Karpas-422 (cell line): ENCODE measurements at places on chromosomes 13 and 19. TPM values are rescaled to one million over a fixed set of nuclear protein-coding genes. Genes with fewer than 3 reads are reported as not detected.

DNA sequence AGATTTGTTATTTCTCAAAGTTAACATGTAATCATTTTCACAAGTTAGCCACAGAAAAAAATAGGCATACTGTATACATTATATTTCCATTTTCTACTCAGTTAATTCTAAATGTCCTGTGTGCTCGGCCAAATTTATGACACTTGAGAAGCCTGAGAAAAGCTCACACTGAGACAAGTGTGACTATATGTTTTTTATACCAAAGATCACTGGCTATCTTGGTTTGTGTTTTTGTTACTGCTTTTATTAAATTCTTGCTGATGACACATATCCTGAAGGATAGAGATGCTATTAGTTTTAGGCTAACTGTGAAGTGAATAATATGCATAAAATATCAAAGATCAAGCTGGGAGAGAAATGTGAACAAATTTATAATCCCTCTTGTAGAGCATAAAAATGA is 49.3 kb upstream of the IL17D start:
- no peak for DNase-seq

GRCh38 chr13:95250961-95251360 is 50.3 kb downstream of the ABCC4 start:
- DNase-seq: no peak

DNA sequence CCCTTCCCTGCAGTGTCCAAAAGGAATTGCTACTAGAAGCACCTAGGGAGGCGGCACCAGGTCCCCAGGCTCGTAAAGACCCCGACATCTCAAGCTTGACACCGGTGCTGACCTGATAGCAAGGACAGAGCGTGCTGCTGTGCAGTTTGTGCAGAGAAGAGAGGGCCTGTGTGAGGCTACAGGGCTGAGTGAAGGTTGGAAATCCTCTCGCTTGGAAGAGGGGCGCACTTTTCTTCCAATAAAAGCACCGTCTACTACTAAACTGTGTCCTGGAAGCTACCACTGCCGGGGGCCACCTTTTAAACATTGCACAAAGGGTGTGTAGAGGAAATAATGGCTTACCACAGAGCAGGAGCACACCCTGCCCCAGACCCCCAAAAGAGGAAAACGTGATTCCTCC is 11.0 kb downstream of the TMEM272 start:
- no peak for DNase-seq

DNA sequence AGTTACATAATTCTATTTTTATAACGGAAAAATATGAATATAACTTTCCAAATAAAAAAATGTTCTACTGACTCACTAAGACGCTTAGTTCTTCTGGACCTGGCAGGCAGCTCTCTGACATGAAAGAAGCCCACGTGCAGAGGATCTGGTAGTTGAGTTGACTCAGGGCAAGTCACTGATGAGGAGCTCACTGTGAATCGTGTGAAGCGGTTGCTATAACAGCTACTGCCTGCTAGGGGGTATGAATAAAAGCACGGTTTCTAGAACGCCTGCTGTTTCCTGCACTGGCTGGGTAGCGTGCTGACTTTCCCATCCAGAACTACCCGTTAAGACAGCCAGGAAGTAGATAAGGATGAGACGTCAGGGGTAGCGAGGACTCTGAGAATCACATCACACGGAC is 54.7 kb upstream of the WASF3 start:
- no peak for DNase-seq

DNA sequence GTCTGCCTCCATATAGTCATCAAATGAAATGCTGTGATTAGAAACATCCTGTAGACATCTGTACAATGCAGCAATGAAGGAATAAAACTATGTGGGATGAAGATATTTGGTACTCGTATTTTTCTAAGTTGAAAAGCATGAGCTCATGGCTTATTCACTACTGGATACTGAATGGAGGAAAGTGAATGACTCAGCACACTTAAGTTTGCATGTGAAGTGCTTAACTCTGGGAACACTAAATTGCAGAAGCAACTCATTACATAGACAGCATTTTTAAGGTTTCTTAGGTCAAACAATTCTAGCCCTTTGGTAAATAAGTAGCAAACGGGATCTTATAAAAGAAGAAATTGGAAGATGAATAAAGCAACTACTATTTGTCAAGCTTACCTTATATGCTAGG is 429.0 kb upstream of the MIR17HG start:
- no peak for DNase-seq

DNA sequence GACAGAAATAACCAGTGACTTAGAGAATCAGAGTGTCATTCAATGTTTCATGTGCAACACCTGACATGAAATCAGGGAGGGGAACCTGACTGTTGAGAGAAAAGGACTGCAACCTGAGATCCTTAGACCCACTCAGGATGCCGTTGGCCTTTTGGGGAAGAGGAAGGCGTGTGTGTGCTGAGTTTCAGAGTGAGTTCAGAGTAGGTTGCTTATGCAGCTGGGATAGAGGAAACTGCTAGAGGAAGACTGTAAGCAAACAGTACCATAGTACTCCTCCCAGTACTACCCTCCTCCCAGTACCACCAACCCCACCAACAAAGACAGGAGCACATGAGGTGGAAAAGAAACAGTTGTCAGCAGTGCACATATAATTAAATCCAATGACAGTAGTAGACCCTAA is 63.7 kb downstream of the KL start:
- no peak for DNase-seq

DNA sequence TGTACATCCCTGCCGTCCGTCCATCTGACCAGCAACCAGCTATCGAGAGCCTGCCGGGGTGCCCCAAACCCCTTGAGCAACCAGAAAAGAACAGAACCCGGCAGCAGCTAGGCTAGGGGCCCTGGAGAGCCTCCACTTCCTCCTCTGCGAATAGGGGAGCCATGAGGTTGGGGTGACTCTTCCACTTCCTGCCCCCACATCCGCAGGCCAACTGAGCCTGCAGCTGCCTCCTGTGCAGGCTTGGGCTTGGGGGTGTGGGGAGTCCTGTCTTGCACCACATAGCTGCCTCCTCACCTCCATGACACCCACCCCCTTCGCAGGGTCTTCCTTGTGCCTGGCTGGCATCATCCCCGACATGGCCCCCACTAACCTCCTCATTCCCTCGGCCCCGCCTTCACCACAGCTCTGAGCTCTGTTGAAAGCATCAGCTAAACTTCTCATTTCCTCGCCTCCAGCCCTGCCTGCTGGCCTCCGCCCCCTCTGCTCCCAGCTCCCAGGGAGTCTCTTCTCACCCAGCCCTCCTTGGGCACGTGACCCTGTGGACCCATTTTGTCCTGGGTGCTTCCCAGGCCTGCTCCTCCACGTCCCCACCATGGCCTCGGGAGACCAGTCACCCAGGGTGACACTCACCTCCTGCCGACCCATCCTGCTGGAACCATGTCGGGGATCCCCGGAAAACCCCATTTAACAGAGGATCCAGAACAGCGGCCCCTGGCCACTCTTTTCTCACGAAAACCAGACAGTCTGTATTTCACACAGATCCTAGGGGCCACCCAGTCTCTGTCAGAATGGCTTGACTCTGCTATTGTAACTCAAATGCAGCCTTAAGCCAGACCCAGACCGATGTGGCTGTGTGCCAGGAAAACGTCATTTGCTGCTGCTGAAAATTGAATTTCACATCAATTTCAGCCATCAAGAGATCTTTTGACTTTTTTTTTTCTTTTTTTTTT is 50.4 kb downstream of the MYO9B start:
- peak; percentile 93 for DNase-seq

GRCh38 chr19:7640803-7641202 is 3.9 kb downstream of the STXBP2 start:
- DNase-seq: no peak

DNA sequence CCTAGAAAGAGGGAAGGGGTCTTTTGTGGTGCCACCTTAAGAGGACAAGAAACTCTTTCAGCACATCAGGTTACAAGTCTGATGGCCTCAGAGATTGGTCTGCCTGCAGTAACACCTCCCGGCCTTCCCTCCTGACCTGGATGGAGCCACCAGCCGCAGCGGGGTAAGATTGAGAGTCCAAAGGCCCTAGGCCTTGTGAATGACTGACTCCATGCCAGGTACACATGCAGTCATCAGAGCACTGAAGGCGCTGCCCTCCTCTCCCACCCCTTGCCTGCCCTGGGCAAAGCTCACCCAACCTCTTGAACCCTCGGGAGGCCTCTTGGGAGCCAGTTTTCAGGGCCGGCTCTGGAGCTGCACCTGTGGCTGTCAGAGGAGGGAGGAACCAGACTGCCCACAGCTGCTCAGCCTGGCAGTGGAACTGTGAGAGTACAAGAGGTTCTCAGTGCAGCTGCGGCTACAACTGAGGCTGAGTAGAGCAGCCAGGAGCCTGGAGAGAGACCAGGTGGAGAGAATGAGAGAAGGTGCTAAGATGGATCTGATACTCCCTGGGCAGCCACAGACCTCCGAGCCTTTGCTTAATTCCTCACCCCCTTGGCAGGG is 23.8 kb upstream of the C13orf42 start:
- no peak for DNase-seq

DNA sequence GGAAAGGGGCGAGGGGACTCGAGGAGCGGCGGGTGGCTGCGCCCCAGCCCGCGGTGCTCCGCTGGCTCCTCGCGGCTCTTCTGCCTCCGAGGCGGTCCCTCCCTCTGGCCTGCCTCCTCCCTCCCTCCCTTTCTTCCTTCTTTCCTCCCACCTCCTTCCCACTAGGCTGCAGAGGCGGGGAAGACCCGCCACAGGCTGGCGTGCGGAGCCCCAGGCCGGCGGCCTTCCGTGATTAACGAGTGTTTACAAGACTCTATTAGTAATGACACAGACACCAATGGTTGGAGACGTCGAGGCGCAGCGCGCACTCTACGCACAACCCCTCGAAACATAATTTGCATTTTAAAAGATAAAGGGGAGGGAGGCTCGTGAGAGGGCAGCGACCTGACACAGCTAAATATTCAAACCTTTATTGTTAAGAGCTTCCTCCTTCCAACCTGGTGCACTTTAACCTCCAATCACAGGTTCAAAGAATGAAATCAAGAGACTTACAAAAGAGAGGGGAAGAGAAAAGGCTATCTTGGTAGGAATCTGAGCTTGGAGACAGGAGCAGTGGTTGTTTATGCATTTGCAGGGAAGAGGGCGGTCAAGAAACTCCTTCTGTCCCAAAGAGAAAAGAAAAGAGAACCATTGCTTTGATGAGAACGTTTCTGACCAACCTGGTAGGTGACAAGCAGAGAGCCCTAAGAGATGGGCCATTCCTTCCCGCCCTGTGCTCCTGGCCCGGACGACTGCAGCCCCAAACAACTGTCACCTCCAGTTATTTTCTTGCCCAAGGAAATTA is at the start of gene CDX2:
Gene CDX2, minus strand, starts transcription at position 234 of the 784 bp plus-strand sequence. CDS start 309 bp downstream, outside the sequence.
- no peak for DNase-seq

DNA sequence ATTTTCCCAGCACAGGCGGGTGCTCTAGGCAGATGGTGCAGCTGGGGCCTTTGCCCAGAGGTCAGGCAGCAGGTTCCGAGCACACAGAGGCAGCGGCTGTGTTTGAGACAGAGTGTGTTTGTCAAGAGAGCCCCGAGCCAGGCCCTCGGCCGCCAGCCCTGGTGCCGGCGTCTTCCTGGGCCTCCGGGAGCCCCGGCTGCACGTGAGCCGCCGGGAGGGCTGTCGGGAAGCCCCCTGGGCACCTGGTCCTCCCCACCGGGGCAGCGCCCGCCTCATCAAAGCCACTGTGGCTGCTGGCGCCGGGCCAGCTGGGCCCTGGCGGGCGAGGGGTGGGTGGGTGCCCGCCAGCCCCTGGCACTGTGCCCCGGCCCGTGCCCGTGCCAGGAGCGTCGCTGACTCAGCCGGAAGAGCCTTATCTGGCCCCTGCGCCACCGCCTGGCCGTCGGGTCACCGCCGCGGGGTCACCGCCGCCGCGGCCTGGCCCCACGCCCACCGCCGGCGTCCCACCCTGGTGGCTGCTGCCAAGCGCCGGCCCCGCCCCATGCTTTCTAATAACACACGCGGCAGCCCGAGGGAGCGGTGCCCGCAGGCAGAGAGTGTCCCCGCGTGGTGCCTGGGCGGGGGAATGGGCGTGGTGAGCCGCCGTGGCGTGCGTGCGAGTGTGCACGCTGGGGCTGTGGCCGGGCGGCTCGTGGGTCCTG is 14.9 kb downstream of the ARID3A start:
- DNase-seq: no peak

GRCh38 chr13:42752731-42753130 is 28.7 kb upstream of the FAM216B start:
- DNase-seq: no peak

- DNase-seq: no peak
Measured at GRCh38 chr19:56839652-56840450, 675 bp downstream of the PEG3 start.

DNA sequence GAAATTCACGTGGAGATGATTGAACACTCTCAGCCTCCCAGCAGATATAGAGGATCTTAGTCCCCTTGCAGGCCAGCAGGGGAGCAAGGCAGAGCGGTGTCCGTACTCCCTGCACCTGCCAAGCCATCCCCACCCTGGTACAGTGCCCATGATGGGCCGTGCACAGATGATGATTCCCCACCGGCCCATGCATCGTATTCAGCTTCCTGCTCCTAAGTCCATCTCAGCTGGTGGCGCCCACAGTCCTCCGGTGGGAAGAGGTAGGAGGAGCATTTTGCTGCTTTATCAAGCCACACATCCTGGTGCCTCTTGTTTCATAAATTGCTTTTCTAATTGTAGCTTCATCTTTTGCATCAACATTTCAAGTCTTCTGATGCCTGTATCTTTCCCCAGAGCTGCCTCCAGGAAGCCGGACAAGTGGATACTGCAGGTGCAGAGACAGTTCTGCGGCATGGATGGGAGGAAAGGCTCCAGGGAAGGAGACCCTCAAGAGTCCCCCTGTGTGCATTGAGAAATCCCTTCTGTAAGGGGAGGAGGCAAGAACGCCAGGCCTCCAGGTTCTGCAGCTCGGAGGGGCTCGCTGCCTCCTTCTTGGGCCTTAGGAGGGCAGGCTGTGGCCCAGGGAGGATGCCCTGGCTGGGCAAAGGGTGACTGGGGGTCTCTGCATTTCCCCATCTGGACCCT is 55.3 kb downstream of the F2RL3 start:
- no peak for DNase-seq

The ZSCAN5B gene
- 0.18 TPM in 1 of 2 replicates, not detected in the other for total RNA-seq

The UBE2S gene
- 291 and 1,094 TPM in 2 replicates for total RNA-seq

The LYPD5 gene
- not detected in 2 replicates for total RNA-seq

The B3GNT8 gene
- total RNA-seq: not detected in 2 replicates

The GSX1 gene
- not detected in 2 replicates for total RNA-seq

The CRLF1 gene
- total RNA-seq: 3.0 TPM in 1 of 2 replicates, not detected in the other

The FUT1 gene
- not detected in 2 replicates for total RNA-seq

The ZNF440 gene
- 19.2 and 19.6 TPM in 2 replicates for total RNA-seq
